ENCODE measurements at places on chromosomes 5 and 9.

- no peak for DNase-seq
Measured at GRCh38 chr5:65163698-65164097, 318.0 kb downstream of the ADAMTS6 start.

DNA sequence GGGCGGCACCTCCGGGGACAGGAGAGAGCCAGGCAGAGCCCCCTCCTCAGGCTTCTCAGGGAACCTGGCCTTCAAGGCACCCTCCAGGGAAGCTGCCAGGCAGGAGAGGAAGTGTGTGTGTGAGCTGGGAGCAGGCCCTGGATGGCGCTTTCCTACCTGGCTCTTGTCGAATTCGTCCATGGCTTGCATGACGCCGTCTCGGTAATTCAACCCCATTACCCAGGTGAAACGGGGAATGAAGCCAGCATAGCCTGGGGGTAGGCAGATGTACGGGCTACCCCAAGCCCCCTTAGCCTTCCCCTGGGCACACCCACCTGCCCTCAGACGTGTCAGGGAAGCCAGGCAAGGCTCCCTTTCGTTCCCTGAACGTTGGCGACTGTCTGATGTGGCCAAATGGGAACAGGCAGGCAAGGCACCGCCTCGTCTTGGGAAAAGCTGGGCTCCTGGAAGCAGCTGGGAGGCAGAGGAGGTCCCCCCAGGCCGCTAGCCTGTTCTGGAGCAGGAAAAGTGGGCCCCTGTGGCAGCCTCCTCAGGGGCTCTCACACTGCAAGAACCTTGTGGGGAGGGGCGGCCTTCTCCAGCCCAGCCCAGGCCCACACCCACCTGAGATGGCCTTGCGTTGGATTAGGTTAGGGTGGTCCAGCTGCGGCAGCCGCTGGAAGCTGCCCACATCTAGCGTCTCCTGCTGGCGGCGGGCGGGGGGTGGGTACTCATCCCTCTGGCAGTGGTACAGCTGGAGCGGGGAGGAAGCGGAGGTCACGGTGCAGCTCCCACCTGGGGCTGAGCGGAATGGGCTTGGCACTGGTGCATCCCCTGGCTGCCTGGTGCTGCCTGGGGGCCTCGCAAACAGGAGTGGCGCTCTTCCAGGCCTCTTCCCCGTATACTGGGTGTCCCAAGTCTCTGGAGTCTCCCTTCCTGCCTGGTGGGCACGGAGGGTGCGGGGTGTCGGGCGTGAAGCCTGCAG, 3.7 kb downstream of the TUBB4B start:
- DNase-seq: no peak

GRCh38 chr5:96835791-96836191, 28.0 kb upstream of the ERAP1 start:
- no peak for DNase-seq

- DNase-seq: no peak
Measured at GRCh38 chr9:134554373-134555093, 87.1 kb upstream of the COL5A1 start.

- DNase-seq: no peak
Measured at GRCh38 chr9:78393340-78393739, 96.4 kb downstream of the PSAT1 start.

DNA sequence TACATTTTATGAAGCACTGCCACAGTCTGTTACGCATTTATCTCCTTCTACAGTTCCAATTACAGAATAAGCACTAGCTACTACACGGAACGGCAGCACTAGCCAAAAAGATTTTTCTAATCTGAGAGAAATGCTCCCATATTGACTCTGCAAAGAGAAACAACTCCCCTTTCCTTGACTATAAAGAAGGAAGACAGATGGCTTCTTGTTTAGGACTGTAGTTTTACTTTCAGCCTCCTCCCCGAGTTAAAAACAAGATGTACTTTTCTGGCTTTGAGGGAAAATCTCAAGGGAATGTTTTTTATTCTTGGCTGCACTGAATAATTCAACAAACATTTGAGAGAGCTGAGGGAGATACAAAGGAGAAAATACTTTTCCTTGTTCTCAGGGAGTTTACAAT, 1.9 kb upstream of the SLC44A1 start:
- DNase-seq: no peak

Measured in T1000 (cell line).